ENCODE measurements at places on chromosomes 3 and 15. TPM values are rescaled to one million over a fixed set of nuclear protein-coding genes. Genes with fewer than 3 reads are reported as not detected.
A peak's percentile ranks its signal among the peaks of the same experiment; 100 is the strongest.

Gene RFC4
- total RNA-seq = 64.2 TPM

Gene PAQR9
- 0.58 TPM for total RNA-seq

Gene TIPIN
- 14.3 TPM for total RNA-seq

Gene ARRDC4
- total RNA-seq = 31.6 TPM

Gene ARHGEF26
- total RNA-seq = 7.8 TPM

DNA sequence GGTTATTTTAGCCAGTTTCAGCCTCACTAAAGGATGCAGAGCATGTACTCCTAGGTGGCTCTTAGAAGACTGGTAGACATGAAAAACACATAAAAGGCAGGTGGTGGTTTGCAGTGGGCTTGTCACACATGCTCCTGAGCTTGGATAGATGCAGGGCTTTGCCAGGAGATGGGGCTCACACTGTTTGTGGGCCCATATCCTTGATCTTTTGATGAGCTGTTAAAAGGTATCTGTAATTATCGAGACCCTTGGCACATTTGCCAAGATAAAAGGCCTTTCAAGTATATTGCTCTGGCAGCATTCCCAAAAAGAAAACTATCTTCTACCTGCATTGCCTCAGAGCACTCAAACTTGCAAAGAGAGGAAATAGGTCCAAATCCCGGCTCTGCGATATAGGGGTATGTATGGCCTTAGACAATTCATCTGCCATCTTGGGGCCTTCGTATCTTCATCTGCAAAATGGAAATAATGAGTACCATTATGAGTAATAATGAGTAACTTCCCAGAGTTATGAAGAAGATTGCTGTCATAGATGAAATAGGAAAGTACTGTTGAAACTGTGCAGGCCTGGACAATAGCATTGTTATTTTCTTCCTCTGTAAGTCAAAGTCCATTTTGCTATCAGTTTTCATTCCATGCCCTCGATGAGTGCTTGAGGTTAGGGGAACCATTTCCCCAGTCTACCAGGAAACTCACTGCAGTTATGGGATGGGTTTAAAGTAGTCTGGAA lies 172.7 kb downstream of the SYNPR start:
- H3K36me3 ChIP-seq = no peaks in the 10 kb centered on the region
- peaks cover 7% of the 10 kb centered on the region for H3K4me1 ChIP-seq
- no peak for DNase-seq
- H3K4me3 ChIP-seq = no peak overlapping the region
- H3K27ac ChIP-seq = no peak overlapping the region

DNA sequence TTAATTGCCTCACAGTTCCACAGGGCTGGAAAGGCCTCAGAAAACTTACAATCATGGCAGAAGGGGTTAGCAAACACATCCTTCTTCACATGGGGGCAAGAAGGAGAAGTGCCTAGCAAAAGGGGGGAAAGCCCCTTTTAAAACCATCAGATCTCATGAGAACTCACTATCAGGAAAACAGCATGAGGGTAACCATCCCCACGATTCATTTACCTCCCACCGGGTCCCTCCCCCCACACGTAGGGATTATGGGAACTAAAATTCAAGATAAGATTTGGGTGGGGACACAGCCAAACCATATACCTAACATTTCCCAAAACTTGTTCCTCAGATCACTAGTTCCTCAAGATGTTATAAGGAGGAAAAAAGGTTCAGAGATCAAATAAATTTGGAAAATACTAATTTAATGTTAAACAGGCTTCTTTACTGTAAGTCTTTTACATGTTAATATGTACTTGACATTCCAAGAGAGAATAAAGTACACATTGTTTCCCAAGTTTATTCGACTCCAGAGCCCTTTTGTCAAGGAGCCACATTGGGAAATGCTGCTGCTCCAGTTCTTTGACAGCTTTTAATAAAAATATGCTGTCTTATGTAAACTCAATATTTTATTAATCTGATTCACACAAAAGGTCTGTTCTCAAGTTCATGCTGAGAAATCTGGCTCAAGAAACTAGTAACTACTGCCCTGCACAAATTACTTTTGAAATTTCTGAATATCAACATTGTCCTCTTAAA lies 17.8 kb downstream of the HERC1 start:
- no peak for DNase-seq
- H3K4me1 ChIP-seq = peaks cover 16% of the 10 kb centered on the region
- H3K4me3 ChIP-seq = no peak overlapping the region
- H3K27ac ChIP-seq = no peak overlapping the region
- H3K36me3 ChIP-seq = no peaks in the 10 kb centered on the region

DNA sequence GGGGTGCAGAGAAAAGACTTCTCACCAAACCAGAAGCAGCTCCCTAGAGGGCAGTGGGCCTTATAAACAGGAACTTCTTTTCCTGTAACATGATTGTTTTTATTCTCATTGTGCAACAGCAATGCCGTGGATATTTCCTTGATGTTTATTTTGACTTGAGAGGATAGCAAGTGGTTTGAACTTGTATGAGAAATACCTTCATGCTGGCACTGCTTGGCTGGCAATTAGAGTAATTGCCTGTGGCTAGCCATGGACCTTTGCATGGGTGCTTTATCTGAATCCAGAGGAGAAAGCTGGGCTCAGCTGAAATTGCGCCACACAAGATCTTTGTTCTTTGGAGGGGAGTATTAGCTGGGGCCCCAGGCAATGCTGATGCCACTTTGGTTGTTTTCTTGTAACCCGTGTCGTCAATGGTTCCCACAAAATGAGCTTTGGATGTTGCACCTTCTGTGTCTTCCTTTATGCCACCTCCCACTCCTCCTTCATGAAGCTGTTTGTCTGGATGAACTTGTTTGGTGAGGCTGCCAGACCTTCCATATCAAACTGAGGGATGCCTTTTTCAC lies 37.9 kb downstream of the CMTM8 start:
- H3K27me3 ChIP-seq = no peaks in the 10 kb centered on the region
- H3K4me3 ChIP-seq = peak overlapping the region; percentile 61
- H3K36me3 ChIP-seq = peaks cover 8% of the 10 kb centered on the region
- no peak for DNase-seq

- no peak overlapping the region for H3K27ac ChIP-seq
- H3K27me3 ChIP-seq = no peaks in the 10 kb centered on the region
- H3K4me1 ChIP-seq = no peaks in the 10 kb centered on the region
- peaks cover 9% of the 10 kb centered on the region for H3K36me3 ChIP-seq
These were observed 77.4 kb upstream of the ANKRD28 start for GRCh38 chr3:15875016-15875689.

DNA sequence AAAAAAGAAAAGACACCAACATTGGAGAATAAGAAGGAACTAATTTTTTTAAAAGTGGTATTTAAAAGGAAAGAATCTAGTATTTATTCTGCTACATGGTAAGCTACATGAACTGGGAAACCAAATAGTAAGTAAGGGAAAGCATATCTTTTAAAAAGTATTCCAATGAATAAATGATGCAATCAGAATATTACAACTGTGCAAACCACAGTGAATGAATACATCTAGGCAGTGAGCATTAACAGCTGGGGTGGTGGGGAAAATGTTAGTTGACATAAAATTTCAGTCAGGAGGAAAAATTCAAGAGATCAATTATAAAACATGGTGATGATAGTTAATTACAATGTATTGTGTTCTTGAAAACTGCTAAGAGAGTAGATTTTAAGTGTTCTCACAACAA lies 16.9 kb downstream of the ICE2 start:
- no peaks in the 10 kb centered on the region for H3K4me1 ChIP-seq
- no peaks in the 10 kb centered on the region for H3K27me3 ChIP-seq
- H3K4me3 ChIP-seq = no peak overlapping the region
- DNase-seq = no peak

DNA sequence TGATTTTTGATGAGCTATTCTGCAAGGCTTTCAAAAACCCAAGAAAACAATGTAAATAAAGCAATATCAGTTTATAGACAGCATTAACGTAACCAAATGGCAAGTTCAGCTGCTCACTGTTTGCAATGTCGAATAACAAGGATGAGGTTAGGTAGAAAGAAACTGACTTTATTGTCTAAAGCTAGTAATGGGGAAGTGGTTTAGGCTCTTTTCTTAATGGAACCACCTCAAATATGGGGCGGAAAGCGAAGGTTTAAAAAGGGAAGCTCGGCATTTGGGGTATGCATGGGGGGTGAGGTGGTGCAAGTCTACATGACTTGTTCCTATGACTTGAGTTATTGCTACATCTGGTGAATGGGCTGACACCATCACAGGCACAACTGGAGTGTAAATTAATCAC lies 1060.2 kb downstream of the NSUN3 start:
- no peaks in the 10 kb centered on the region for H3K36me3 ChIP-seq
- no peaks in the 10 kb centered on the region for H3K27me3 ChIP-seq
- H3K4me3 ChIP-seq = no peak overlapping the region
- no peak overlapping the region for H3K27ac ChIP-seq

DNA sequence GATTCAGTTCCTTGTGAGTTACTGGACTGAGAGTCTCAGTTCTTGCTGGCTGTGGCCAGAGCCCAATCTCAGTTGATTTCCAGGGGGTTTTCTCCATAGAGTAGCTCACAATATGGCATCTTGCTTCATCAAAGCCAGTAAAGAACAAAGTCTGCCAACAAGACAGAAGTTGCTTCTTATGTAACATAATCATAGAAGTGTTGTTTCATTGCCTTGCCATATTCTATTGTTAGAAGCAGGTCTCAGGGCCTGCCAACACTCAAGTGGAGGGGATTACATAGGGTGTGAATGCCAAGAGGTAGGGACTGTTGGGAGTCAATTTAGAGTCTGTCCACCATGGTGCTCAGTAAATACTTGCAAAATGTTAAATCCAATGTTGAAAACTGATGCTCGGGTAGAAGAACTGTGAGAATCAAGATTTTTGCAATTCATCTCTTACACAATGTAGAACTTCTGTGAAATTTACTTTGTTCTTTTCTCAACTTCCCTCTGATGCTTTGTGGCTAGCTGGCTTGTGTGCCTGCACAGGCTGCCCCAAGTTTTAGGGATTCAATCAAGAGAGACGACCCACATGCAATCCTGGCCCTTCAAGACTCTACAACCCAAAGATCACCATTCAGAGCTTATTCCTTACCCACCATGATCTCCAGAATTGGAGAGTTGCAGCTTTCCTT lies 13.3 kb upstream of the PXYLP1 start:
- H3K4me3 ChIP-seq = no peak overlapping the region
- H3K27ac ChIP-seq = no peak overlapping the region
- no peak for DNase-seq
- peaks cover 1% of the 10 kb centered on the region for H3K36me3 ChIP-seq
- H3K27me3 ChIP-seq = no peaks in the 10 kb centered on the region
- peaks cover 5% of the 10 kb centered on the region for H3K4me1 ChIP-seq
